Neural progenitor cell (in vitro differentiated cells): ENCODE measurements at places on chromosomes 12 and 14. TPM values are rescaled to one million over a fixed set of nuclear protein-coding genes. Genes with fewer than 3 reads are reported as not detected.

The LIN7A gene
- total RNA-seq: 18.3 and 31.7 TPM in 2 replicates

The PRB2 gene
- not detected in 2 replicates for total RNA-seq

The CCND2 gene
- total RNA-seq: 95.8 and 103 TPM in 2 replicates

The POTEG gene
- total RNA-seq: not detected in 2 replicates

The PIP4P1 gene
- 24.1 and 35.3 TPM in 2 replicates for total RNA-seq

The TCL1B gene
- total RNA-seq: 0.12 TPM in 1 of 2 replicates, not detected in the other

The RAD9B gene
- total RNA-seq: 0.17 and 0.31 TPM in 2 replicates

The GZMH gene
- not detected in 2 replicates for total RNA-seq

The TAS2R30 gene
- 7.9 and 13.1 TPM in 2 replicates for total RNA-seq

- H3K4me1 ChIP-seq: peaks cover 12% of the 10 kb centered on the region
- H3K36me3 ChIP-seq: no peaks in the 10 kb centered on the region
- no peak overlapping the region for H3K4me3 ChIP-seq
- H3K27ac ChIP-seq: no peak overlapping the region
- no peak for DNase-seq
Observed at GRCh38 chr12:65196762-65197567, 27.6 kb downstream of the LEMD3 start.

DNA sequence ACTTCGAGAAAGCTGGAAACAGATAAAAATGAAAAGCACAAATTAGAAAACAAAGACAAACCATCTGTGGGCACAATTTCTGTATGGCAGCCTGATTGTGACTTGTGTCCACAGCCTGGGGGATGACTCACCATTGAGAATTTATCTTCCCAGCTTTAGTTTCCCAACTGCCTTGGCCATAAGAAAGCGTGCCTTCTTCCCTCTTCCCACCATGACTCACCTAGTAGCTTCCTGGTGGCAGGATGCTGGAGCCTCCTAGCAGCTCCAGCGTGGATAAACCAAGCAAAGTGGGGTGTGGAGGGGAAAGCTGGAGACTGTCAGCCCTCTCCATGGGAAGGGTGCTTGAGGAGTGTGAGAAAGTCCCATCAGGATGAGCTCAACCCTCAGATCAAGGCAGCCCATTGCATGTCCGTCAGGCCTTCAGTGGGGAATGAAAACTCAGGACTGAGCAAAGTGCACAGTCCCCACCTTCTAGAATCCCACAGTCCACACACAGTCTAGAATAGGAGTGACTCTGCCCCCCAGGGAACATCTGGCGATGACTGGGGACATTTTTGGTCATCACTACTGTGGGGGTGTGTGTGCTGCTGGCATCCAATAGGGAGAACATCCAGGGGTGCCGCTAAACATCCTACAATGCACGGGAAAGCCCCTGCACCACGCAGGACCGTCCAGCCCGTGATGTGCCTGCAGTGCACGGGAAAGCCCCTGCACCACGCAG is 22.4 kb upstream of the SERPINA6 start:
- H3K4me3 ChIP-seq: no peak overlapping the region
- no peaks in the 10 kb centered on the region for H3K27me3 ChIP-seq
- H3K4me1 ChIP-seq: no peaks in the 10 kb centered on the region
- no peak overlapping the region for H3K27ac ChIP-seq

DNA sequence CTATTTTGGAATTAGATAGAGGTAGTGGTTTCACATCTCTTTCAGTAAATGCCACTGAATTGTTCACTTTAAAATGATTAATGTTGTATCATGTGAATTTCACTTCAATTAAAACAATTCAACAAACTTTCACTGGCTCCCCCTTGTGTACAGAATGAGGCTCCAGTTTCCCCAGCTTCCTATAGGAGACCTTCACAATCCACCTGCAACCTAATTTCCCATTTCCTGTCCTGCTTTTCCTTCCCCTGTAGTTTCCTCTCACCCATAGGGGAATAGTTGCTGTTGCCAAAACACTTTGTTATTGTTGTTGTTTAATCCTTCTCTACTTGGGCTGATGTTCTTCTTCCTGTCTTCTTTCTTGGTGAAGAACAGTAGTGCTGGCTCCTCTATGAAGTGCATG is 59.8 kb downstream of the NPAS3 start:
- H3K36me3 ChIP-seq: no peaks in the 10 kb centered on the region
- no peak overlapping the region for H3K27ac ChIP-seq
- H3K4me3 ChIP-seq: no peak overlapping the region
- H3K27me3 ChIP-seq: no peaks in the 10 kb centered on the region
- DNase-seq: peak; percentile 12
- H3K4me1 ChIP-seq: no peaks in the 10 kb centered on the region

DNA sequence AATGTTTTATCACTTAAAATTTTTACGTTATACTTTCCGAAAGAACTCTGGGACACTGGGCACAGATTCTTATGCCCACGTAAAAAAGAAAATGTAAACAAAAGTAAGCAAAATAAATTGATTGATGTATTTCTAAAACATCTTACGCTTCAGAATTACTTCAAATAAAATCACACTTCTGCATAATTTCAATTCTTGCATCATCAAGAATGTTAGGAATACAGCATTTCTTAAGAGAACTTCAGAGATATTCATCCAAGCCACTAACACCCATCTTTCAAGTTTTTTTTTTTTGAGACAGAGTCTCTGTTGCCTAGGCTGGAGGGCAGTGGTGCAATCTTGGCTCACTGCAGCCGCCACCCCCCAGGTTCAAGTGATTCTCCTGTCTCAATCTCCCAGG is 180.6 kb downstream of the MED13L start:
- no peak overlapping the region for H3K4me3 ChIP-seq
- H3K4me1 ChIP-seq: no peaks in the 10 kb centered on the region
- DNase-seq: no peak
- H3K36me3 ChIP-seq: peaks cover 3% of the 10 kb centered on the region
- H3K27ac ChIP-seq: no peak overlapping the region

- no peak overlapping the region for H3K27ac ChIP-seq
- DNase-seq: no peak
- no peak overlapping the region for H3K4me3 ChIP-seq
- no peaks in the 10 kb centered on the region for H3K36me3 ChIP-seq
- peaks cover 28% of the 10 kb centered on the region for H3K4me1 ChIP-seq
Observed at GRCh38 chr12:42444192-42444943, 118.4 kb downstream of the PPHLN1 start.

DNA sequence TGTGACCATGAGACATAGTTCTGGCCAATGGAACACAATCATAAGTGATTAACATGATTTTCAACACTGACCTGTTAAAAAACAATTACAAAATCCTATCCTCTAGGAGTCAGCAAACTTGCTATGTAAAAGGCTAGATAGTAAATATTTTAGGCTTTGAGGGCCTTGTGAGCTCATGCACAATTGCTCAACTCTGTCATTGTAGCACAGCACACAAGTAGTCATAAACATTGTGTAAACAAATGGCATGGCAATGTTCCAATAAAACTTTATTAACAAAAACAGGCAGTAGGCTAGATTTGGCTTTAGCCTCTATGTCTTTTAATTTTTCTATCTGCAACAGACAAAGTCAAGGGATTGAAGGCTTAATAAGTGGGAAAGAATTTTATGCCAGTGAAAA is 350.7 kb downstream of the C12orf50 start:
- no peaks in the 10 kb centered on the region for H3K36me3 ChIP-seq
- H3K4me1 ChIP-seq: no peaks in the 10 kb centered on the region

DNA sequence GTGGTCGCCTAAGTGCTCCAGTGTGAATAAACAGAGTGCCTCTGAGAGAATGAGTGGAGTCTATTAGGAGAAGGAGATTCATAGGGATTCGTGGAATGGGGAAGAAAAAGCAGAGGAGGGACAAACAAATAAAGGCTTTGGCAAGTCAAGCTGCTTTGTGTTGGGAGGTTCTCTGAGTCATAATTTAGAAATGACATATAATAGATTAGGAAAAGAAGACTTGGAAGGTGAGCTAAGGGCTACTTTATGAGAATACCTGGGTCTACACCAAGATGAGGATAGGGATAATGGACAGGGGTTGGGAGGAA is 6.4 kb upstream of the NTN4 start:
- H3K36me3 ChIP-seq: no peaks in the 10 kb centered on the region
- H3K4me1 ChIP-seq: no peaks in the 10 kb centered on the region
- no peak overlapping the region for H3K27ac ChIP-seq
- peaks cover 29% of the 10 kb centered on the region for H3K27me3 ChIP-seq
- H3K4me3 ChIP-seq: no peak overlapping the region

DNA sequence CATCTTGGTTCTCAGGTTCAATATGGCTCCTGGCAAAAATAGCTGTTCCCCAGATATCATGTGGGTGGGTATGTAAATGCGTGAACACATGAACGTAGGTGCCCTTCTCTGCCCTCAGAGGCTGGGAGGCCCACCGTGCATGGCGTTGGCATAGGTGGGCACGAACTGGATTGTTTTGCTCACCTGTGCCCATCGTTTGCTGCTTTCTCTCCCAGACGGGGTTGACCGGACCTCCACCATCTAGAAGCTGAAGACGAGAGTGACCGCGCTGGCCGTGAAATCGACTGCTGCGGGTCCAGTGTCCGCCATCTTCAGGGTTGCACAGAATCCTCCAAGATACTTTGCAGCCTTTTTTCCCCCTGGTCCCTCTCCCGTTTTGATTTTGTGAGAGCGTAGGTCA is 113.9 kb downstream of the GCH1 start:
- DNase-seq: no peak
- H3K4me1 ChIP-seq: peaks cover 18% of the 10 kb centered on the region
- H3K27ac ChIP-seq: no peak overlapping the region
- no peak overlapping the region for H3K4me3 ChIP-seq

GRCh38 chr14:104892531-104893434 is 27.7 kb downstream of the CEP170B start:
- H3K27me3 ChIP-seq: no peaks in the 10 kb centered on the region
- no peak overlapping the region for H3K27ac ChIP-seq
- no peak for DNase-seq
- no peaks in the 10 kb centered on the region for H3K36me3 ChIP-seq
- H3K4me3 ChIP-seq: no peak overlapping the region

GRCh38 chr12:96186607-96187301 is 7.4 kb upstream of the ELK3 start:
- H3K27ac ChIP-seq: no peak overlapping the region
- H3K36me3 ChIP-seq: no peaks in the 10 kb centered on the region
- DNase-seq: no peak
- H3K27me3 ChIP-seq: no peaks in the 10 kb centered on the region
- H3K4me3 ChIP-seq: no peak overlapping the region

- DNase-seq: no peak
- no peaks in the 10 kb centered on the region for H3K36me3 ChIP-seq
- H3K4me3 ChIP-seq: no peak overlapping the region
- H3K27ac ChIP-seq: no peak overlapping the region
- H3K4me1 ChIP-seq: no peaks in the 10 kb centered on the region
Observed at GRCh38 chr12:103282124-103282523, 213.6 kb downstream of the C12orf42 start.

DNA sequence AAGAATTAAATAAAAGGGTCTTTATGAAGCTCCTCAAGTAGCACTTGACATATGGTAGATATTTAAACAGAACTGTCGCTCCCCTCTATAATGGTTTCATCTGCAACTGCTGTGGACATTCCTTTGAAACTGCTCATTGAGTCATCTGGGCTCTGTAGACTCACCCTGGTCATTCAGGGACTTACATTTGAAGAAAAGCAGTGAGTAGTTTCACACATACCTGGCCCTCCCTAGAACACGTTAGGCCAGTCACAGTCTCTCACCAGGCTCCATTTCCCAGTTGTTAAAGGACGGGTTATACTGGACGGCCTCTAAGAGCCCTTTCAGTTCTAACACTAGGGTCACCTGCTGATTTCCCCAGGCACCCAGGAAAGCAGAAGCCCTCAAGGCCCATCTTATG is 217.0 kb downstream of the BCL11B start:
- no peak for DNase-seq
- peaks cover 3% of the 10 kb centered on the region for H3K36me3 ChIP-seq
- no peaks in the 10 kb centered on the region for H3K27me3 ChIP-seq
- H3K27ac ChIP-seq: no peak overlapping the region
- no peaks in the 10 kb centered on the region for H3K4me1 ChIP-seq
- H3K4me3 ChIP-seq: no peak overlapping the region

DNA sequence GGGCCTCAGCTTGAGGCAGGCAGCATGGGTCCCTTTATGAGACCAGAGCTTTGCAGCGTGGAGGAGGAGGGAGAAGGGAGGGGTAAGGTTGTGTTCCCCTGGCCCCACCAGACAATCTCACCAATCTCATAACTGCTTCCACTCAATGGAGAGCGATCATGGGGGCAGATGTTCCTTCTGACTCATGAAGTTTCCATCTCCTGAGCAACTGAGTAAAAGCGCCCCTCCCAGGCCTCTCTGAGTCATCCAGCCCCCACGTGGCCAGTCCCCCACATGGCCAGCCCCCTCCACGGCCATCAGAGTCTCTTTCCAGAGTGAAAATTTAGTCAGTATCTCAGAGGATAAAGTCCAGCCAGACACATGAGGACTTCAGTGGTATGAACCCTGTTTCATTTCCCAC is 39.2 kb upstream of the PLXNC1 start:
- no peak overlapping the region for H3K27ac ChIP-seq
- DNase-seq: no peak

DNA sequence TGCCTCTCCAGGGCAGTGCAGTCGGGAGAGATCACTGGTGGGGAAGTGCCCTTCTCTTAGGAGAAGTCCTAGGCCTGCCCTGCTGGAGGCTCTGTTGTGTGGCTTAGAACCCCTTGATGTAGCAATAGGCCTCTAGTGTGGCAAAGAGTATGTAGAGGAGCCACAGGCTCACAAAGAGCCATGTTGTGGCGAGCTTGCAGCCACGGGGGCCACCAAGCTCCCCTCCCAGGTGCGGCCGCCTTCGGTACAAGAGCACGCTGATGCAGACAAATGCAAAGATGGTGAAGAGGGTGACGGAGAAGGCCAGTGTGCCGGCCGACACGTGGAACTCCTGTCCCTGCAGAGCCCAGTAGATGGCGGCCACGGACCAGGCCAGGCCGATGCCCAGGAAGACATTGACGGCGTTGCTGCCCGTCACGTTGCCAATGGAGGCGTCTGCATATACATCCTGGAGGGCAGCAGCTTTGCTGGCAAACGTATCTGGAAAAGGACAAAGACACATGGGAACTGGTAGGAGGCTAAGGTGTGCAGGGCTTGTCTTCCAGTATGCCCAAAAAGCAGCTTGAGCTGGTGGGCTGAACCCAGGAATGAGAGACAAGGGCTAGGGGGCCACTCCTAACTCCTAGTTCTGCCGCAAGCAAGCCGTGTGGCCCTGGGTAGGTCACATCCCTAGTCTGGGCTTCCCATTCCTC is 142.8 kb downstream of the SLC8A3 start:
- peaks cover 15% of the 10 kb centered on the region for H3K4me1 ChIP-seq
- no peak overlapping the region for H3K27ac ChIP-seq
- no peaks in the 10 kb centered on the region for H3K36me3 ChIP-seq
- H3K27me3 ChIP-seq: no peaks in the 10 kb centered on the region

- no peaks in the 10 kb centered on the region for H3K27me3 ChIP-seq
- H3K36me3 ChIP-seq: no peaks in the 10 kb centered on the region
- DNase-seq: no peak
Observed at GRCh38 chr14:71956920-71957563, 24.8 kb downstream of the RGS6 start.
